EL (cell line): ENCODE measurements at places on chromosomes 3 and 15.

GRCh38 chr3:124773351-124774326, 43.4 kb downstream of the UMPS start:
- DNase-seq: no peak

GRCh38 chr3:7487763-7488162, 626.8 kb downstream of the GRM7 start:
- DNase-seq: no peak

DNA sequence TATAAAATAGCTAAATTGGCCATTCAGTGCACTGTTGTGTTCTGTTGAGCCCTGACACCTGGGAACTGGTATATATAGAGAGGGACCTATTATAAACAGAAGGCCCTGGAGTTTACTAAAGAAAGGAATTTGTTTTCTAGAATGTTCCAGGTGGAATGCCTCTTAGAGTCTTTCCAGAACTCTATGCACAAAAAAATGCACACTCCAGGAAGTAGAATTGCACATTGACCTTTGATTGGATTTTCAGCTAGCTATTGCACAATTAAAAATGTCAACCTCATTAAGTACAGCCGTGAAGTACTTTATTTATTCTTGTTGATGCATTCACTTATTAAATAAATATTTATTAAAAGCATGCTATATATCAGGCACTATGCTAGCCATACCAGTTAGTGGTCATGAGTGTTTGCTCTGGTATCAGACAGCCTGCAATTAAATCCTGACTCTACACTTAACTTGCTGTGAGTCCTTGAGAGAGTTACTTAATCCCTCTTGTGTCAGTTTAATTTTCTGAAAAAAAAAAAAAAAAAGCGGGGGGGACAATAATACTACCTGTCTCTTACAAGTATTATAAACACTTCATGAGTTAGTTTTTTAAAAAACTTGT, 40.8 kb downstream of the NDUFB4 start:
- no peak for DNase-seq

- no peak for DNase-seq
These were observed 61.5 kb upstream of the GOLIM4 start for GRCh38 chr3:168157099-168157700.

GRCh38 chr3:155270063-155270462, 23.4 kb downstream of the STRIT1 start:
- no peak for DNase-seq

DNA sequence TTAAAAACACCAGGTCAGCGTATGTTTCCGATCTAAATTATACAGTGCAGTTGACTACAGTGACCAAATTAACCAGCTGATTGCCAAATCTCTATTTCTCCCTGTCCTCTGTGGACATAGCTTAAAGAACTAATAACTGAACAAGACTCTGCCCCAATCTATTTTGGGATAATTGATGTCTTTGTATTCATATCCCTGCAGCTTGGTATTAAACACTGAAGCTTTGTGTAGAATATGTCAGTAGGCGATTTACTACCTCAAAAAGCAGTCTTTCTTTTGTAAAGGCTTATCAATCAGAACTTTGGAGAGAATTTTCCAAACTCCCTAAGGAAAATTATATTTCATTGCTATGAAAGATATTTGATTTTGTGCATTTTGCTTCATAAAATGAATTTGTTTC, 258.2 kb downstream of the SOX2 start:
- DNase-seq: no peak

DNA sequence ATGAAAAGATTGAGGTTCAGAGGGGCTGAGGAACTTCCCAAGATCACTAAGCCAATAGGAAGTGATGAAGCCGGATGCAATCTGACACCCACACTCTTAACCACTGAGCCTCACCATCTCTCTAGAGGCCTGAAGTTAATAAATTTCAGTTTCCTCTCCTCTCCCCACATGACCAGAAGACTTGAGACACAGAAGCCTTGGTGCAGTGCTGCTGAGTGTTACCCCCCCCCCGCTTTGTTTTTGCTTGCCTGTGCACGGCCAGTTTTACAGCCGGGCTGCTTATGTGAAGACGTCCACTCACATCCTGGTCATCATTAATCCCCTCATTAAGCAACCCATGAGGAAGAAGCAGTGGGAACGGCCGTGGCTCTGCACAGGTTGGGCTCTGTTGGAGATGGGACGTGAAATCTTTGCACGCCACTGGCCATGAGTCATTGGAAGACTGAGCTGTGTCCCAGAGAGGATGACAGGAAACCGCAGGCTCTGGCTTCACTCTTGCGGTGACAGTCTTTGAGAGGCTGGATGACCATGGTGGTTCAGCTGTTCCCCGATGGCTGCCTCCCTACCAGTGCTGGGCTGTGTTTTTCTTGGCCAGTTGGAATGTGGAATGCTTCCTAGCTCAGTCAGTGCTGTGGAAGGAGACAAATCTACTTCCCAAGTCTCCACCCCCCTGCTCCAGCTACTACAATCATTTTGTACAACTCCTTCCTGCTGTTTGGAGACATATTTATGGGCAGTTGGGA, 232.6 kb upstream of the LRTM1 start:
- peak; percentile 100 for DNase-seq

DNA sequence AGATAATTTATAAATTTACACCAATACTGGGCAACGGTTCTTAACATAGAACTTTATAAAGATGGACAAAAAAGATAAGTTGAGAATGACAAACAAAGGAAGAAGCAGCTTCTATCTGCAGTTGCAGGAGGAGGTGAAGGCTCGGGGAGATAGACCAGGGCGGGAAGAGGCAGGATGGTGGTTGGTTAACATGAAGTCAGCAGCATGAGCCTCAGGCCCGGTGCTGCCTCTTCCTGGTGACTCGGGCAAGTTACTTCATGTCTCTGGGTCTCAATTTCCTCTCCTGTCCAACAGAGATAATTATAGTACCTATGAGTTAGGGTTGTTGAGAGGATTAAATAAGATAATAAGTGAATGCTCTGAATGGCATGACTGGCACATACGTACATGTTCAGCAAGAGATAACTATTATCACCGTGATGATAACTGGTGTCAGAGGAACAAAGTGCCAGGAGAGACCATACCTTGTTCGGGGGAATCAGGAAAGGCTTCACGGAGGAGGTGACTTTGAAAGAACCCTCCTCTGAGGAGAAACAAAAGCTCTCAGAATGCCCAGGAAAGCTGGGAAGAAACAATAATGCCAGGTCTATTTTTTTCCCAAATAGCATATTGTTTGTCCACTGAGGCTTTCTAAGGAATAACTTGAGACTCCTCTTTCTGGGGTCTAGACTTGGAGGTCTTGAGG, 4.4 kb downstream of the PAK6 start:
- no peak for DNase-seq

DNA sequence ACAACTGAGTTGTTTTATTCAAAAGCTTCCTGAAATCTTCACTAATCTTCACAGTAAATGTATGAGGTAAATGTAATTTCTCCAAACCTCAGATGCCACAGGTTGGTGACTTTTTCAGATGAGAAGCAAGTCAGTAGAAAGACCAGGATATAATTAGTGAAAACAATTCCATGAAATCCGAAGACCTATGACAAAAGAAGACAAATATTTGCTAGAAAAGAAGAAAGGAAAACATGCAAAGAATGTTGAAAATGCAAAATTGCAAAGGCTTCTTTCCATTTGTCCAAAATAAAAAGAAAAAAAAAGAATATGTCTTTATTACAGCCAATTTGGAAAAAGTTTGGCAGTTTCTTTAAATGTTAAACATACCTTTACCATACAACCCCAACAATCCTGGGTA, 88.3 kb upstream of the MYRIP start:
- no peak for DNase-seq

GRCh38 chr3:44329946-44330345, 8.6 kb upstream of the TCAIM start:
- DNase-seq: no peak

GRCh38 chr3:169764312-169764881, 463 bp downstream of the TERC start:
- DNase-seq: peak; percentile 55

DNA sequence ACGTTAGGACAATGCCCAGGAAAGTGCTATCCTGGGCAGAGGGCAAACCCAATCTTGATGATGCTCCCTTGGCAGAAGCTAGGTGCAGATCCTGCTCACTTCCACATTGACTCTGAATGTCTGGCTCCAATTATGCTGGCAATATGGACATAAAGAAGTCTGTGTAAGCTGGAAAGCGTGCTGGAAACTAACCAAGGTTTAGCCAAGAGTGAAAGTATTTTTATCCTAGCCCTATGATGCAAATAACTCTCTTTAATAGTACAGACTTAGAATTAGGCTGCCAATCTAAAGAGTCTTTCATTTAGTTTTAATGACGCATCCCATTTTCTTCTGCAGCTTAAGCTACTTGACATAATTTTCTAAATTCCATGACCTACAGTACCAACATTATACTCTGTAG, 571.8 kb downstream of the TUSC7 start:
- no peak for DNase-seq

DNA sequence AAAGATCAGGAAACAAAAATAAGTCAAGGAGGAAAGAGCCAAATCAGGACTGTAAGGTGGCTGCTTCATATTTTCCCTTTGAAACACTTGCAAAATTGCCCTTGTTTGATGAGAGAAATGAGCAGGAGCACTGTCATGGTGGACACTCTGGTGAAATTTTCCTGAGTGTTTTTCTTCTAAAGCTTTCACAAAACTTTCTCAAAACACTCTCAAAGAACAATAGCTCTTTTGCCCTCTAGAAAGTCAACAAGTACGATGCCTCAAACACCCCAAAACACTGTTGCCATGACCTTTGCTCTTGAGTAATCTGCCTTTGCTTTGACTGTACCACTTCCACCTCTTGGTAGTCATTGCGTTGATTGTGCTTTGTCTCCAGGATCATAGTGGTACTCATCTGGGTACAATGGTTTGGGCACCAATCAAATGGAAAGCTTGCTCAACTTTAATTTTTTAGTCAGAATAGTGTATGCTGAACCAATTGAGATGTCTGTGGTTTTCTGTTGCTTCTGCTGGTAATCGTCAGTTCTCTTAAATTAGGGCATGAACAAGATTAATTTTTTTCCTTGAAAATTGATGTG, 13.2 kb upstream of the MITF start:
- DNase-seq: no peak

DNA sequence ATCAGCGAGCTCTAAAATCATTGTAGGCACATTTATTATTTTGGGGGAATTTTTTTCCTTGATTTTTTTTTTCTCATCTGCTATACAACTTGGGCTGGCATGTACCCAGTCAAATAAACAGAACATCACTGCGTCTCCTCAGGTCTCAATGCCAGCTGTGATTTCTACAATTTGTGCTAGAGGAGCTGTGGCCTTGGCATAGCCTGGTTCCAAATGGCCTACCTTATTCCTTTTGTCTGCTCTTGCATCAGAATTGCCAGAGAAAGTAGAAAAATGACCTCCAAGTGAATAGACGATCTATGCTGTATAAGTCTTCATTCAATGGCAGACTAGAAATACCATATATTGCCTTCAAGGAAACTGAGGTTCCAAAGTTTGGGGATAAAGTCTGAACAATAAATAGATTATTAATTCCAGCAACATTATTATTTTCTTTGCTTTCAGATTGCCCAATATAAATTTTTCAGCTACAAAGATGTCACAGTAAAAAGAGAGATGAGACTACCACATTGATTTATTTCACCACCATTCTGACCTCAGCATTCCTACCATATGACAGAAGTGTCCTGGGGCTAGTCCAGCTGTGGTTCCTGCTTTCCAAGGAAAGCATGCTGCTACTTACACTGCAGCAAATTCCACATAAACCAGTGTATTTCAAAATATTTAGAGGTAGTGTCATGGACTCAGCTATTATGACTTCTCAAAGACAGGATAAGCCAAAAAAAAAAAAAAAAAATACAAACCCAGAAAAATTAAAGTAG, 493.9 kb upstream of the ZNF385D start:
- peak; percentile 91 for DNase-seq

DNA sequence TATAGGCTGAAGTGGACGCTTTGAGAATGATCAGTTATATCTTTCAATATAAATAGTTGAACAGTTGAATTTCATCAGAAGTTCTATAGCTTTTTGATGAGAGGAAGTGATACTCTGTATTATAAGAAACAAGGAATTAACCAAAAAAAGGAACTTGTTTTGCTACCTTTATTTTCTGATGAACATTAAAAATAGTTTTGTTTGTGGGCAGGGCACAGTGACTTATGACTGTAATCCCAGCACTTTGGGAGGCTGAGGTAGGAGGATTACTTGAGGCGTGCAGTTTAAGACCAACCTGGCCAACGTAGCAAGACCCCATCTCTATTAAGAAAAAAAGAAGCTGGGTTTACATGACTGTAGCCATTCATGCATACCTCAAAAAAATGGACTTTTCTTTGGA, 16.7 kb downstream of the BLOC1S6 start:
- no peak for DNase-seq

- DNase-seq: no peak
These were observed 23.9 kb upstream of the XIRP1 start for GRCh38 chr3:39216176-39216790.

DNA sequence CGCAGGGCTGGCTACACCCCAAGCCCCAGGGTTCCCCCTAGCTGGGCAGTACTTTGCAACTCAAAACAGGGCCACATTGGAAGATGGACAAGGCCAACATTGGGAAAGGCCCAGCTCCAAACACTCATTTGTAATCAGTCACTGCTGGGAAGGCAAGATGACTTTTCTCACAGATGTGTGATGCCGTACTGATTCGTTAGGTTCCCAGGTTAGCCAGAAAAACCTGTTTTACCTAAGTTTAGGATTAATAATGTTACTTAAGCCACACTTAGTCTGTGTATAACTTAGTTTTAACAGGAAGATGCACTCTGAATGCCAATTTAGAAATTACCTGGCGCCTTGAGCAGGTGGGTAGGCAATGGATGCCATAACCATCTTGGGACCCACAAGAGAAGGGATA, 71.0 kb downstream of the ITGB5 start:
- no peak for DNase-seq

DNA sequence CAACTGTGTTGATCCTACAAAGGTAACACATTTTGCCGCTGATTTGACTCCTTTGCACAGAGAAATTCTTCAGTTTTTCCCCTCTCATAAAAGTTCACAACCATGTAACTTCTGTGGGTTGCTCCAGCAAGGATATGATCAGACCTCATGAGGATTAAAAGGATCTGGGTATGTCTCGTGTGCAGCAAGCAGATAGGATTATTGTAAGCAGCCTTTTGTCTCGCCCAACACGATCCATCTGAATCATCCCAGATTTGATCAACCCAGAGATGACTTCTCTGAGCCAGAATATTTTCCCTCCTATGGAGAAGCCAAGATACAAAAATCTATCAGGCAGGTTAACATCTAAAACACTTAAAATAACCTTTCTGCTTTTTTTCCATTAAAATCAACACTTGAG, 12.8 kb upstream of the BNIP2 start:
- DNase-seq: no peak

DNA sequence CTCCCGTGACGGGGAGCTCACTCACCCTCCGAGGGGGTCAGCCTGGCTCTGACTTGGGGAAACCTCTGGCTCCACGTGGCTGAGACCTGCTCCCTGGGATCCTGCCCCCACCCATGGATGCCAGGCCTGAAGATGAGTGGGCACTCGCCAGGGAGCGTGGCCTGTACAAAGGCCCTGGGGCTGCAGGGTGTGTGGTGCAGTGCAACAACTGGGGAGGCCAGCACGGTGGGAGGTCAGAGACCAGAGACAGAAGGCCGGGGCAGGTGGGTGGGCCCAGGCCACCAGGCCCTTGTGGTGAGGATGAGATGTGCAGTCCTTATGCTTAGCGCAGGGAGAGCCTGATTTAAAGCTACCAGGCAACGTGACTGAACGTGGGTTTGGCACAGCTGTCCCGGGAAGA, 5.0 kb downstream of the DNAJB8 start:
- no peak for DNase-seq

GRCh38 chr3:107531917-107532469, 9.2 kb downstream of the BBX start:
- DNase-seq: no peak

- DNase-seq: no peak
These were observed 14.1 kb upstream of the OSBPL11 start for GRCh38 chr3:125609384-125609783.

- peak; percentile 40 for DNase-seq
These were observed 5.1 kb downstream of the MAGEL2 start for GRCh38 chr15:23642413-23643044.
